ENCODE measurements at places on chromosomes 6 and 20.

GRCh38 chr6:4895971-4896370 is 107.9 kb downstream of the RPP40 start:
- DNase-seq: no peak

GRCh38 chr6:135935941-135936601 is 84.6 kb downstream of the PDE7B start:
- DNase-seq: peak; percentile 53

DNA sequence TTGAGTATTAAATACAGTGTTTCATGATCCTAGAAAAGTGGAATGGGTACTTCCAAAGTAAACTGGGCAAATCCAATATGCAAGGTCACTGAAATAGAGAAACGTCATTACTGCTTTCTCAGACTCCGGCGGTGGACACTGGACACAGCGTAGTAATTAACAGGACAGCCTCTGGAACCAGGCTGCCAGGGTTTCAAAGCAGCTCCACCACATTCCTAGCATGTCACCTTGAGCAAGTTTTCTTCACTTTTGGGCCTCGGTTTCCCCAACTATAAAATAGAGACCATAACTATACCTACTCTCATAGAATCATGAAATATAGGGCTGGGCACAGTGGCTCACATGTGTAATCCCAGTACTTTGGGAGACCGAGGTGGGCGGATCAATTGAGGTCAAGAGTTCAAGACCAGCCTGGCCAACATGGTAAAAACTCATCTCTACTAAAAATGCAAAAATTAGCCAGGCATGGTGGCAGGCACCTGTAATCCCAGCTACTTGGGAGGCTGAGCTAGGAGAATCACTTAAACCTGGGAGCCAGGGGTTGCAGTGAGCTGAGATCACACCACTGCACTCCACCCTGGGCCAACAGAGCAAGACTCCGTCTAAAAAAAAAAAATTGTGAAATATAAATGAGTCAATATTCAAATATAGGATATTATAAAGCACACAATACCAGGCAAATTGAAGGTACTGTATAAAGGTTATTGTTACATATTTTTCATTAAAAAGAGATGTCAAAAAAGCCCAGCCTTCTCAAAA is 24.9 kb downstream of the ARHGAP18 start:
- no peak for DNase-seq

DNA sequence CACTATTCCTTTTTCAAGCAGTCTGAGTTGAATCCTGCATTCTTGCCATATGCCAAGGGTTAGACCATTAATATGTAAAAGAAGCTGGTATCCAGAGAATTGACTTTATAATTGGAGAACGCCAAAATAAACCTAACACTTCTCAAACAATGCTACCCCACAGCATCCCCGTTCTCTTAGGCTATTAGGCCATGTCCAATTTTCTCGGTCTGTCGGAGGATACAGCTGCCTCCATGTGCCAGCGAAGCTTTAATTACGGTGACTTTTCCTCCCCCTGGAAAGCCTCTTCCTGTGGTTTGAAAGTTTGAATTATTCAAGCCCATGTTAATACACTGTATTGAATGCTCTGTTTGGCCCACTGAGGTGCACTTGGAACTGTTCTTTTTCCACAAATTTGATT is 60.5 kb downstream of the HS3ST5 start:
- no peak for DNase-seq

DNA sequence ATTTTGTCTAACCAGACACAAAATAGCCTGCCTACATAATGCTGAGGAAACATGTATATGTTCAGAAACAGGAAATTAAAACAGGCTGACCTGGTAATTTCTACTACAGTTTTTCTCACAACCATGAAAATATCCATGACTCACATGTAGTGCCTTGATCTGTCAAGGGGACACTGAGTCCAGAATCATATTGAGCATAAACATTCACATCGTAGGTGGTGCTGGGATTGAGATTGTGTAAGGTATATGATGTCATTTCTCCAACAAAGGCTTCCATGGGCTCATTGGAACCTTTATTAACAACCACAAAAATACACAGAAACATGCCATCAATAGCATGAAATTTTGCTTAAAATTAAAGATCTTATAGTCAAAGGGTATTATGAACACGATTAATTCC is 80.9 kb downstream of the COL12A1 start:
- no peak for DNase-seq

Measured in AG08395 (cell line).